ENCODE measurements at places on chromosomes 13 and 19.

GRCh38 chr13:33026489-33027152 is 10.4 kb downstream of the KL start:
- no peak for DNase-seq

DNA sequence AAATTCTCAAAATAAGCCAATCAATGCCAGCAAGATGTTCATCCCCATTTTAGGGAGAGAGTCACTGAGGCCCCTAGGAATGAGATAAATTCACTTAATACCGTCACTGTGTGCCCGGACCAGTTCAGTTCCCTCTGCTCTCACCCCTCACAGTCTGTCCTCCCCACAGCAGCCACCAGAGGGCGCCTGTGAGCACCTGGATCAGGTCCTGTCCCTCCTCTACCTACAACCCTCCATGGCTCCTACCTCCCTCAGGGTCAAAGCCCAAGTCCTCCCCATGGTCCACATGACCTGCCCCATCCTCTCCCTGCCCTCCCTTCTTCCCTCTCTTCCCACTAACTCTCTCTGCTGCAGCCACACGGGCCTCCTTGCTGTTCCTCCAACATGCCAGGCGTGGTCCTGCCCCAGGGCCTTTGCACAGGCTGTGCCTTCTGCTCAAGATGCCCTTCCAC is 42.0 kb upstream of the NFIC start:
- DNase-seq: peak; percentile 60

DNA sequence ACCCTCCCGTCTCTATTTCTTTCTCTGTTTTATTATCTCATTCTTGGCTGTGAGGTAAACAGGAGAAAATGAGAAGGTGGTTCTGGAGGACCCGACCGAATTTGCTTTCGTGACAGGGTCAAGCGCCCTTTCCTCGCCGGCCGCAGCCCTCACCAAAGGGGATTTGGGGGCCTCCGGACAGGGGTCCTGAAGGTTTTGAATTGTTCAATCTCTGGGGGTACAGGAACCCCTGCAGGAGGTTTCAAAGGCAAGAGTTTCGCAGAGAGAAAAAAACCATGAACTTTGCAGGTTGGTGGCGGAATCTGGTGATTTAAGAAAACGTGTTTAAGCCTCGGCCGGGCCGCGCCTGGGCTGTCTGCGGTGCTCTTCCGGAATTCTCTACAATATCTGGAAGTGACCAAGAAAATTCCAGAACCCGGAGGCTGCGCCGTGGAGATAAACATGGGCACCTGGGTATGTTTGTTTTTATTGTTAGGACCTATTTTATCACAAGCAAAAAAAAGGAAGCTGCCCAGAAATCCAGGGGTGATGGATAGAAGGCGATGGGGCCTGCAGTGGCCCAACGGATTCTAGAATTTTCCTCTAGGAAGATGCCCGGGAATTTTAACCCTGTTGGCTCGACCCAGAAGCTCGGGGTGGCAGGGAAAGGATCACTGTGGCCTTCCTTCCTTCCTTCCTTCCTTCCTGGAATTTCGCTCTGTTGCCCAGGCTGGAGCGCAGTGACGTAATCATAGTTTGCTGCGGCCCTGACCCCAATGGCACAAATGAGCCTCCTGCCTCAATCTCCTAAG is 14.2 kb upstream of the PTBP1 start:
- DNase-seq: no peak

DNA sequence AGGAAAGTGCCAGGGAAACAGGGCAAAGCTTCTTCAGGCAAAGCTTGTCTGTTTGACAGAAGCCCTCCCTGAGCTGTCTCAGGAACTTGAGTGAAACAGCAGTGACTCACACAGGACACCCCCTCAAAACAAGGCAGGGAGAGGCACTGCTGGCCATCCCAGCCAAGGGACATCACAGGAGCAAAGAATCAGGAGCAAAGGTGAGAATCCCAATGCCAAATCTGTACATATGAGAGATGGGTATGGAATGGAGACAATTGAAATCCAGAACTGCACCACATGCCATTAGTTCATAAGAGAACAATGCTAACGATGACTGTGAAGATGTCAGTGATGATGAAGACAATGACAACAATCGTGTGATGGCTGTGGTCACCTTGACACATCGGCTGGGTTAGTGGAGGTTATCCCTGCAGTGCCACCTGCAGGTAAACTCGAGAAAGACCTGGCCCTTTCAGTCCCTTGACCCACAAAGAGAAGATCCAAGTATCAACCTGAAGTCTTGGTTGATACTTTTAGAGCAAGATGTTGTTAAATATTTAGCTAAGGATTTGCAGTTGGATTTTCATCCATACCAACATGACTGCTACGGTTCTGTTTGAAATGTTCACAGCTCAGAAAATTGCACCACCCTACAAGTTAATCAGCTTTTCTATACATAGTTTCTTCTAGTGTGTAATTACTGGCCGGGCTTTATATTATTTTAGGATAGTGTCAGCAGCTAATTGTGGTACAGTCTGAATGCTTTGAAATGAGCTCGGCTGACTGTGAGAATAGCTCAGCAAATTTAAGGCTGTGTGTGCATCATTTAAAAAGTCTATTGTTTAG is 42.0 kb upstream of the IPO5 start:
- no peak for DNase-seq

- no peak for DNase-seq
Measured at GRCh38 chr19:45567609-45568008, 17.0 kb downstream of the OPA3 start.

GRCh38 chr13:59133903-59134302 is 1029.8 kb downstream of the DIAPH3 start:
- no peak for DNase-seq

- DNase-seq: no peak
Measured at GRCh38 chr19:48043675-48044258, at the start of gene CABP5. Gene CABP5 (minus strand): TSS chr19:48044079. CDS start chr19:48043922, 157 bp downstream.
